ENCODE measurements at places on chromosomes 12 and 14. TPM values are rescaled to one million over a fixed set of nuclear protein-coding genes. Genes with fewer than 3 reads are reported as not detected.

DNA sequence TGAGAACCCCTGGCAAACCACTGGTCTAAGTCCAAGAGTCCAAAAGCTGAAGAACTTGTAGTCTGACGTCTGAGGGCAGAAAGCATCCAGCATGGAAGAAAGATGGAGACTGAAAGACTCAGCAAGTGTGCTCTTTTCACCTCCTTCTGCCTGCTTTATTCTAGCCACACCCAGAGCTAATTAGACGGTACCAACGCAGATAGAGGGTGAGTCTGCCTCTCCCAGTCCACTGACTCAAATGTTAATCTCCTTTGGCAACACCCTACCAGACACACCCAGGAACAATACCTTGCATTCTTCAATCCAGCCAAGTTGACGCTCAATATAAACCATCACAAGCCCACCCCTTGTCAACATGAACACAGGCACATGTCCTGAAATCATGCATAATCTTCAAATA lies 155.1 kb downstream of the CCDC59 start:
- peak; percentile 33 for DNase-seq

Gene GPX2
- 1.3 TPM for total RNA-seq

DNA sequence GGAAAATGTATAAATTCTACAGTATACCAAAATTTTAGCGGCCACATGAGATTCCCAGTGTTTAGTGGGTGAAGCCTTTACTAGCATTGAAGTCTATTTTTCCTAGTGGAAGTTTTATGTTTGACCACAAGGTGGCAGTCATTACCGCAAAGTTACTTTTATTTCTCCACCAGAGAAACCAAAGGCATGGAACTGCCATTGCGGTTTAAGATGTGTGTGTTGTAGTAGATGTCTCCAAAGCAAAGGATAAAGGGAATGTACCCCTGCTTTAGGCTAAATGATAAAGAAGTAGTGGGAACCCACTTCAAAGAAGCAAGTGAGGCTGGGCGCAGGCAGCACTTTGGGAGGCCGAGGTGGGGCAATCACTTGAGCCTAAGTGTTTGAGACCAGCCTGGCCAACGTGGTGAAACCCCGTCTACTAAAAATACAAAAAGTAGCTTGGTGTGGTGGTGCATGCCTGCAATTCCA lies 140.5 kb downstream of the PRKCH start:
- peak; percentile 63 for DNase-seq

DNA sequence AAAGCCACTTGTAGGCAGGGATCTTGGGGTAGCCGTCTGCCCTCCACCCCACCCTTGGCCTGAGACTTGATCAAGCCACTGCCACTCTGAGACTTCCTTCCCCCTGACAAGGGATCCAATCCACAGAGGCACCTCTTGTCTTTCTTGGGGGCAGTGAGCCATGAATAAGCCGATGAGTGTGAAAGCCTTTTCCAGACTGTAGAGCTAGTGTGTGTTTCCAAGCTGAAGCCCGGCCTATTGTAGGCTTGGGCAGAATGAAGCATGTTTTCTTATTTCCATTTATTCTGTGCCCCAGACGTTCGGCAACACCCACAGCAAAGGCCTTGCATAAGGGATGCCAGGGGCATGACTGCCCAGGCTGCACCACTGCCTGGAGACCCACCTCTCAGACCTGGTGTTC lies 991.6 kb downstream of the BCL11B start:
- no peak for DNase-seq

DNA sequence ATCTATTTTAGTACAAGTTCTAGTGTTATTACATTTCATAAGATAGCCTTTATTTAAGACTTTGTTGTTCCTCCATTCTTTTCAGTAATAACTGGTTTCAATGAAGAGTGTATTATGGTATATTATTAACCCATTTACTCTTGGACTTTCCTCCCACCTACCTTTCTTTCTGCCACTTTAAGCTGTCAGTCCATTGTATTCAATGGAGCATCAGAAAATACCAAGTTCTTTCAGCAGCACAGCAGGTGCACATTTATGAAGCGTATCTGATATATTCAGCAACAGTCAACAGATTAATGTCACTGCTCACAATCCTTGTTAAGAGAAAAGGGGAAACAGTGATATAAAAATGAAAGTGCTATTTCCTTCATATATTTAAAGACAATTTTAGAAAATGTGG lies 660.9 kb downstream of the C12orf50 start:
- no peak for DNase-seq

GRCh38 chr14:73754911-73755360 lies 40.8 kb upstream of the PNMA1 start:
- no peak for DNase-seq

- no peak for DNase-seq
Observed at GRCh38 chr12:84996759-84997158, 39.3 kb downstream of the TSPAN19 start.

GRCh38 chr12:5467931-5468330 lies 36.0 kb downstream of the NTF3 start:
- peak; percentile 21 for DNase-seq

Gene C12orf54
- 0.53 TPM for total RNA-seq
